Osteoblast (primary cell): ENCODE measurements at places on chromosomes 7 and 10. TPM values are rescaled to one million over a fixed set of nuclear protein-coding genes. Genes with fewer than 3 reads are reported as not detected.

Gene LRGUK
- total RNA-seq = 0.72 and 0.88 TPM in 2 replicates

Gene ACTL6B
- total RNA-seq = not detected in 2 replicates

DNA sequence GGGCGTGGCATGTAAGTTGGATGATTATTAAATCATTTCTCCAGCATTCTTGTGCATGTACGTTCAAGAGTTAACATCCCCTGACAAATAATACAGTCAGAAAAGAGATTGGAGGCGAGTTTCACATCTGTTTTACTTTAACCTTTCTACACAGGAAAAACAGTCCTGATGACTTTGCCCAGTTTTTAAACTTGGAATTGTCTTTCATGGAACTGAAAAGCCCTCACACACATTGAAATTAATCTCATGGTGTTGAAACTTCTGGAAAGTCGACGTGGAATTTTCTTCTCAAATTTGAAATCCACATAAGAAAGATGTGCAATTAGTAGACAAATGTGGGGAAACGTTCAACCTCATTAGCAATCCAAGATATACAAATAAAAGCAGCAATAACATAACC, 31.2 kb upstream of the ZNF438 start:
- no peaks in the 10 kb centered on the region for H3K36me3 ChIP-seq
- peak; percentile 43 for DNase-seq
- H3K4me1 ChIP-seq = peaks cover 18% of the 10 kb centered on the region
- no peaks in the 10 kb centered on the region for H3K27me3 ChIP-seq

DNA sequence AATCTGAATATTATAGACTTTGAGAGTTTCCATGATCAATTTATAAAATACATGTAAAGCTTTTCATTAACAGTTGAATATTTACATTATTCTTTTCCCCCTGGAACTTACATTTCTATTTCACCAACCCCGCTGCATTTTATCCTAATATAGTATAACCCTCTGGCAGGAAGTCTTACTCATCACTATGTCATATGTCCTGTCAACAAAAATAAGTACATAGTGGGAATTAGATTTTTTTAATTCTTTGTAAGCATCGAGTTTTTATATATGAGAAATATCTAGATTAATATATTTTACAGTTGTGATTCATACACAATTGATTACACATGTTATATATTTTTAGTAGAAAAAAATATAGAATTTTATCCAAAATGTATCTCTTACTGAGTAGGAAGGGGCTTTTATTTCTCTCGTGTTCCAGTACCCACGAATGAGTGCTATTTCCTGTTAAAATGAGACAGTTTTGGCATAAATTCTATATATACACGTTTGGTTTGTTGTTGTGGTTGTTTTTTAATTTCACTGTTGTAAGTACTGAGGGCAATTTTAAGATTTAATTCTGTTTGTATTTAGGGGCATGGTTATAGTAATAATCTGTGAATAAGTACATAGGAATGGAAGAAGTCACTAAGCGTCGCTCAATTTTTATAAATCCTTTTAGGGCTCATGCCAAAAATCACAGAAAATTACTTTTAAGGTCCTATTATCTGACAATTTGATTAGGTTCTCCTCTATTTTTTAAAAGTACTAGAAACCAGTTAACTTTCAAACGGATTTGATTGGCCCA, 87.1 kb downstream of the HECW1 start:
- H3K4me1 ChIP-seq = peaks cover 3% of the 10 kb centered on the region
- no peak overlapping the region for H3K4me3 ChIP-seq
- H3K27me3 ChIP-seq = peaks cover 12% of the 10 kb centered on the region
- no peaks in the 10 kb centered on the region for H3K36me3 ChIP-seq
- DNase-seq = peak; percentile 79

Gene GRM3
- not detected in 2 replicates for total RNA-seq
